ENCODE measurements at places on chromosomes 3 and 15. TPM values are rescaled to one million over a fixed set of nuclear protein-coding genes. Genes with fewer than 3 reads are reported as not detected.

The KCNMB2 gene
- total RNA-seq, result 6.2 TPM

The PIGZ gene
- 2.4 TPM for total RNA-seq

The PPM1L gene
- 37.3 TPM for total RNA-seq

The CPNE9 gene
- not detected for total RNA-seq

The CCR4 gene
- not detected for total RNA-seq

The RBP2 gene
- total RNA-seq, result not detected

The UQCC5 gene
- 1.4 TPM for total RNA-seq

The TRH gene
- 0.62 TPM for total RNA-seq

The CDC25A gene
- 4.8 TPM for total RNA-seq

The STX19 gene
- 0.41 TPM for total RNA-seq

The CEMIP gene
- 0.82 TPM for total RNA-seq

The FGF7 gene
- total RNA-seq, result 35.0 TPM

The ECE2 gene
- total RNA-seq, result not detected

The CPNE4 gene
- 1.5 TPM for total RNA-seq

The GBE1 gene
- total RNA-seq, result 23.6 TPM

All from tongue (tissue), 3 donors.